Natural killer cell (primary cell): ENCODE measurements at places on chromosomes 12 and 14.

DNA sequence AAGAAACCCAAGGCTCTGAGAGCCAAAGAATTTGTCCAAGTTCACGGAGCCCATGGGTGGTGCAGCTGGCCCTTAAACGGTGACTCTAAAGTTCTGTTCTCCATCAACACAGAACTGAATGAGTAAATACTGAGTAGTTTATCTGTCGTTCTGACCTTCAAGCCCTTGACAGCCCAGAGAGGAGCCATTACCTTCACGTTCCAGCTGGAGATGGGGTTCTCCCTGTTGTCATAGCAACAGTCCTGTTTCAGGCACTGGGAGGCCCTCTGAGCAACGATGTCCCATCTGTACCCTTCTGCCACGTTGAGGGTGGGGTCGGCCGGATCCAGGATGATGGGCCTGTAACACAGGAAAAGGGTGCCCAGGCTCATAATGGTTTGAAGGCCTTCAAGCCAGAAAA lies 7.5 kb upstream of the C12orf43 start:
- DNase-seq: no peak

DNA sequence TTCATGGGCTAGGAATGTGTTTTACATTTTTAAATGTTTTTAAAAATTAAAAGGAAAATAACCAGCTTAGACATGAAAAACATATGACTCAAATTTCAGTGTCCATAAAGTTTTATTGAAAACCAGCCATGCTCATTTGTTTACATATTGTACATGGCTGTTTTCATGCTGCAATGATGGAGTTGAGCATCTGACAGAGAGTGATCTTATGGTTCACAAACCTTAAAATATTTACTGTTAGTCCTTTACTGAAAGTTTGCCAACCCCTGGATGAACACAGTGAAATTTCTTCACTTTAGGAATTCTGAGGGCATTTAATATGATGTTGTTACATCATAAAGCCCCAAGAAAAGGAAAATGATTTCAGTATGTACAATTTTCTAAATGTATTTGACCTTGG lies 16.1 kb downstream of the RASSF9 start:
- no peak for DNase-seq

DNA sequence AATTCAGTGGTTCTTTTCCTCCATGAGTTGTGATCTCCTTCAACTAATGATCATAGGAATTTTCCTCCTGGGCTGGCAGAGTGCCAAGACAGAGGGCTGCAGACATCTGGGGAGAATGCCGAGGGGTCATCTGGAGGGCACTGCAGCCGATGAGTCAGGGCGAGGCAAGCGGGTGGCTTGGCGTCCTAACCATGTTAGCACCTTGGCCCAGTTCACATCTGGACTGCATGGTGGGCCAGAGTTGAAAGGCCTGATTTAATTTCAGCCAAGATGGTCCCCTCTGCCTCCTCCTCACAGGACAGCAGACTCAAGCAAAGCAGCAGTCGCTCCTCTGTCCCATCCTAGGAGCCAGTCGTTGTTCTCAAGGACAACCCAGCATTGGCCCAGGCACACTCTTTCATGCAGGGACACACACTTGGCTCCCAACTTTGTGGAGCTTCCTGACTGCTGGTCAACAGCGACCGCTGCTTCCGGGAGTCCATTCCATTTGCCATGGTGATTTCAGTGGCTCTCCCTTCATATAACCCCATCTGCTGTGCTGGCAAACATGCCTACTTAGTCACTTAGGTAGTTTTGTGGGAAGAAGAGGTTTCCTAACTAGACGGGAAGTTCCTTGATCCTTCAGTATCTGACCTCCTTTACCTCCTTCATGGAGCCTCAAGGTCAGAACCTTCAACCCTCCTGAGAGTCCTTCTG lies 161.8 kb downstream of the TTC8 start:
- no peak for DNase-seq

DNA sequence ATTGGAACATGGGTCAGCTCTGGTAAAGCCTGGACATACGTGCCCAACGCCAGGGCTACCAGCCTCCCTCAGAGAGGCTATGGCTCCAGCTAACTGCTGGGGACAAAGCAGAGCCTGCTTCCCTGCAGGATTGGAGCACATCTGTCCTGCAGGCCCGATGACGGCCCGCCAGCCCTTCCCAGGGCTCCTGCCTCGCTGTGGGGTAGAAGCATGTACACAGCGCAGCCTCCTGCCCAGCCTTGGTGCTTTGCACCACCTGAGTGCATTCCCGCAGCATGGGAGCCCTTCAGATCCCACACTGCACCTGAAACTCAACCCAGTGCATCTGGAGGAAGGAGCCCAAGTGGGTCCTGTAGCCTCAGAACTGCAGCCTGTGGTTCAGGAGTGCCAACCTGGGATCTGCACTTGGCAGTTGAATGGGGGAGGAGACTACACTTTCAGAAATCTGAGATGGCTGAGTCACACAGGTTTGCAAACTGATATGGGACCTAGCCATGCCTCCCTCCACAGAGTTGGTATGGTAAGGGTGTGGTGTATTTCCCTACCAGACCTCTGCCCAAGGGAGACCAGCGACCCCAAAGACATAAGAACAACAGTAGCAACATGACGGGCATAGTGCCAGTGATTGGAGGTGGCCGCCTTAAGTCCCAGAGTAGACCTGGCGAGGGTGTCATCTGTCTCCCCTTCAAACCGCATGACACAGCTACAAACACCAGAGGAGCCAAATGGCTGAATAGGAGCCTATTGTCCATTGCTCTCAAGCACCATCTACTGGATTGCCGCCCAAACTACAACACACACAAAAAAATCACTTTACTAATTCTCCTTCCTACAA lies 273.9 kb upstream of the MIS18BP1 start:
- DNase-seq: no peak

DNA sequence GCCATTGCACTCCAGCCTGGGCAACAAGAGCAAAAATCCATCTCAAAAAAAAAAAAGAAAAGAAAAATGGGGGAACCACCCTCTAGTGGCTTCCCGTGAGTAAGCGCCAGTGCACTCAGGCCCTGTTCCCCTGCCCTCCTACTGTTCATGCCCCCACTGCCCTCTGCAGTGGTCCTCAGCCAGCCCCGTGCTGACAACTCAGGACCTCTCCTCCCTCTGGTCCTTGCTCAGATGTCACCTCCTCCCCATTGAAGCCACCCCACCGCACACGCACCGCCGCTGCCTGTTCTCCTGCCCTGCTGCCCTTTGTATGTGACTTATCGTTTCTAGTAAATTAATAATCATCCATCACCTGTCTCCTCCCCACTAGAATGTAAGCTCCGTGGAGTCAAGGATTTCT lies 58.8 kb upstream of the DYNC1H1 start:
- no peak for DNase-seq

DNA sequence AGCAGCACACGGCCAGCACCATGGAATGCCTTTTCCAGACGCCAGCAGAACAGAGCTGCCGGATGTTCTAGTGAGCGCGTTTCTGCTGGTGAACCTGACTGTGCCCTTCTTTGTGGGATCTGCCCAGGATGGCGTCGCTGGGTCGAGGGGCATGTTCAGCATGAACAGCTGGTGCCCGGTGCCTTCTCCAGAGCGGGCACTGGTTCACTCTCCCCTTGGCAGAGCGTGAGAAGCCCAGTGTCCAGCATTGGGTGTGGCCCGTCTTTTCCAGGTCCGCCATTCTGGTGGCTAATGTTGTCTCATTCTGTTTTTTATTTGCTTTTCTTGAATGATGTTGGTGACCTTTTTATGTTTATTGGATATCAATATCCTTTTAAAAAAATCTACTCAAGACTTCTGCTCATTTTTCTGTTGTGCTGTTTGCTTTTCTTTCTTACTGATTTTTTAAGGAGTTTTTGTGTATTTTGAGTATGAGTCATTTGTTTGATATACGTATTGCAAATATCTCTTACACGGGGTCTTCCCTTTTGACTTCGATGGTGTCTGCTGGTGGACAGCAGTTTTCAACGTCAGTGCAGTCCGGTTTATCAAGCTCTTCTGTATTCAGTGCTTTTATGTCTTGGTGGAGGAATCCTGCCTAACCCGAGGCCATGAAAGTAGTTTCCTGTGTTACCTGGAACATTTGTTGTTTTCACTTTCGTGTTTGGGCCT lies 74.3 kb downstream of the ADGRD1 start:
- no peak for DNase-seq

DNA sequence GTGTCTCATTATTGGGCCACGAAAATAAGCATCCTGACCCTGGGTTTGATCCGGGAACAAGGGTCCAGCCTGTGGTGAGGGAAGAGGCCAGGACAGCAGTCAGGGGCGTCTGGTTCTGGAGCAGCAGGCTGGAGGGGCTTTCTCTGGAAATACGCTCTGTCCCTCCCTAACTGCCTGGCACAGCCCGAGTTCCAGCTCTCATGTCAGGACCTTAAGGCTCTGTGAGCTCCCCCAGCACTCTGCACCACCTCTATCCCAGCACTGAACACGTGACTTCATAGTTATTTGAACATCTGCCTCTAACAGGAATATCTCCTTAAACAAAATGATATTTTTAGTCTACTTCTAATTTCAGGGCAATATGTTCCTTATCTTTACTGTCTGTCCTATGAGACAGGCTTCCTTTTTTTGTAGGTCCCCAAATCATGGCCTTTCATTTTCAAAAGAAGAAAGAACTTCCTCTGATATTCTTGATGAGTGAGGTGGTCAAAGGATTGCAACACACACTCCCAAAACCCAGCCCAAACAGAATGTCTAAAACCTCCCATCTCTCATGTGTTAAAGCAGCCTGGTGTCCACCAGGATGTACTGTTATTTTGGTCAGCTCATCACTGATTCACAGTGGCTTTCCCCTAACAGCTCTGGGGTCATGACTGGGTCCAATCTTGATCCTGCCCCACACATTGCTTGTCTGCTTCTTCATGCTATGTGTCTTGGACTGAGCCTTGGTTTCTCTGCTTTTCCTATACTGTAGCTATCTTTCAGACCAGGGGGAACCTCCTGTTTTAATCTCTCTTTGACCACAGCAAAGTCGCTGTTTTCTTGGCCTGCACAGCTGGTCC lies 9.7 kb downstream of the AQP6 start:
- DNase-seq: no peak

DNA sequence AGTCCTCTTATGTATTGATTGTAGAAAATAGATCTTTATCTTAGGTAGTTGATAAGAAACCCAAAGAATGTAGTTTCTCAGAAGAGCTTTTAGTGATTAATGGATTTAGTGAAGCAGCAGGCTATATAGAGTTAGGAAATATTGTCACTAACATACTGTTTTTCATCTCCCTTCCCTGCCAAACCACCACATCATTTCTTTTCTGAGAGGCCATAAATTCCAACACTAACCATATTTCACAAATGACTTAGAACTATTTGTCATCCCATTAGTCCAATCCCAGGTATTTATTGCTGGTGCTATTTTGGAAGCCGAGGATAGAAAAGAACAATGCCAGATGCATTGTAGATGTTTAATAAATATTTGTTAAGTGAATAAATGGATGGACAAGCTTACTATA lies 185.7 kb downstream of the KICS2 start:
- DNase-seq: no peak

- no peak for DNase-seq
These were observed 6.0 kb upstream of the CALCOCO1 start for GRCh38 chr12:53733051-53733806.

DNA sequence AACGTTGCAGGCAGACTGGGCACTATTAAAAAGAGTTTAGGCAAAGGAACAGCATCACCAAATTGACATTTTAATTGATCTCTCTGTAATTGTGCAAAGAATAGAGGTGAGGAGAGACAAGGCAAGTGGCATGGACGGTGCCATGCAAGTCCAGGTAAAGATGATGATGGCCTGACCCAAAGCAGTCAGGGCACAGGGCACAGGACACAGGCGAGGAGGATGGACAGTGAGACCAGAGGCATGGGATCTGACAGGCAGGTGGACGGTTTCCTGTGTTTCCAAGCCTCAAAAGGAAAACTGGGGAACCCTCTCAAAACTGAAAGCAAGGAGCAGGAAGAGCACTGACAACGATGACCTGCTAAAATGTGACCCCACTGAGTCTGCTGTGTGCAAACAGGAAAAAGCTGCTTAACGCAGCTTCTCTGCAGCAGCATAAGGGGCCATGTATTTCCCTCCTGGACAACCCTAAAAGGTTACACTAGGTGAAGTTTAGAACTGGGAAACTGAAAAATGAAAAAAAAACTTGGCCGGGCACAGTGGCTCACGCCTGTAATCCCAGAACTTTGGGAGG lies 50.9 kb downstream of the CLIP1 start:
- no peak for DNase-seq

GRCh38 chr14:101215927-101216326 lies 312.4 kb upstream of the RTL1 start:
- no peak for DNase-seq

- no peak for DNase-seq
These were observed 158.0 kb downstream of the KCNA5 start for GRCh38 chr12:5201554-5202218.

GRCh38 chr12:12747278-12747677 lies 30.1 kb downstream of the CDKN1B start:
- no peak for DNase-seq

DNA sequence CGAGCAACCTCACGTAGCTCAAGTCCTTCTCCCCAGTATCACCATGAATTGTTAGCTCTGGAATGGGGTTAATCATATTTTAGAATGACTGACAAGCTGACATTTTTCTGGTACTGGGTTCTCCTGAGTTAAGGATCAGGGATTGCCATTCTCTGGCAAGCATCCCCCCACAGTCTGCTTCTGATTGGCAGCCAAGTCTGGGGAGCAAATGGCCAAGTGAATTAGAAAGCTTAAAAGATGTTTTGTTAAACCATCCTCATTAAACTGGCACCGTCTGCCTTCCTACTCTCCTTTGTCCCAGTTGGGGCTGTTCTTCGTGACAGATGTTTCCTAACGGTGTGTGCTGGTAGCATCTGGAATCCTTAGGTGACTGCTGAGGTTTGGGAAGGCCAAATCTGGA lies 17.2 kb upstream of the CISTR start:
- no peak for DNase-seq

DNA sequence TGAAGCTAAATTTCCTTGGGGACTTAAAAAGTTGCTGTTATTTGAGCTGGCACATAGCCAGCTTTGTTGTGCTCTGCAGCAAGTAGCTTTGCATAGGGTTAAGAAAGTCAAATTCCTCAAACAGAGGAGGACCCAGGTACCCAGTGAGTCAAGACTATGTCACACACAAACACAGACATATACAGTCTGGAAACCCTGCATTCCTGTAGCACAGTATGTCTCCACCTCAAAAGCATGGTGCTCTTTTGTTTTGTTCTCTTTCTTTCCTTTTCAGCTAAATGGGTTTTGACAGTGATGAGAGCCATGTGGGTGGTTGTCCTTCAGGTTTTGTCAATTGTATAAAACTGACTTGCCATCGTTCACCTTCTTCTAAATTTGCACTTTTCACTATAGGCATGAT lies 179.6 kb upstream of the DIO2 start:
- no peak for DNase-seq

- DNase-seq: no peak
These were observed 15.4 kb upstream of the HIGD1C start for GRCh38 chr12:50936821-50937530.

GRCh38 chr12:9674226-9674590 lies 4.7 kb downstream of the CLEC2D start:
- DNase-seq: peak; percentile 74

GRCh38 chr12:107514887-107515445 lies 170.6 kb upstream of the PWP1 start:
- no peak for DNase-seq

GRCh38 chr14:54411371-54411770 lies 14.6 kb downstream of the CDKN3 start:
- DNase-seq: no peak
